ENCODE measurements at places on chromosomes 6 and 20.

DNA sequence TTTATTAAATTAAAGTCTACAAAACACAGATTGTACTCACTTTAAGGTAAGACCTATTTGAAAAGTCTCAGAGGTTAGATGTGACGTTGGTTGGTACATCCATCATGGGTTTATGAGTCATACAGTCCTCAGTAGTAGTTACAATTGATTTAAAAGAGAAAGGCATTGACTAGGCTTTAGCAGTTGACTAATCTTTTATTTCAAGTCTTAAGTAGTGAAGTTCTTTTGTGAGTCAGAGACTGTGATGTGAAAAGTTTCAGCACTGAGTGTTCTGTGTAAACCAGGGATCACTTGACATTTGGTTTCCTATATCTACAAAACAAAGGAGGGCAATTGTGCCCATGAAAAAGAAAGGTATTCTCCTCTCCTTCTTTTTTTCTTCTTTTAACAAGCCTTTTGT is 221.3 kb downstream of the GRIK2 start:
- DNase-seq = no peak

DNA sequence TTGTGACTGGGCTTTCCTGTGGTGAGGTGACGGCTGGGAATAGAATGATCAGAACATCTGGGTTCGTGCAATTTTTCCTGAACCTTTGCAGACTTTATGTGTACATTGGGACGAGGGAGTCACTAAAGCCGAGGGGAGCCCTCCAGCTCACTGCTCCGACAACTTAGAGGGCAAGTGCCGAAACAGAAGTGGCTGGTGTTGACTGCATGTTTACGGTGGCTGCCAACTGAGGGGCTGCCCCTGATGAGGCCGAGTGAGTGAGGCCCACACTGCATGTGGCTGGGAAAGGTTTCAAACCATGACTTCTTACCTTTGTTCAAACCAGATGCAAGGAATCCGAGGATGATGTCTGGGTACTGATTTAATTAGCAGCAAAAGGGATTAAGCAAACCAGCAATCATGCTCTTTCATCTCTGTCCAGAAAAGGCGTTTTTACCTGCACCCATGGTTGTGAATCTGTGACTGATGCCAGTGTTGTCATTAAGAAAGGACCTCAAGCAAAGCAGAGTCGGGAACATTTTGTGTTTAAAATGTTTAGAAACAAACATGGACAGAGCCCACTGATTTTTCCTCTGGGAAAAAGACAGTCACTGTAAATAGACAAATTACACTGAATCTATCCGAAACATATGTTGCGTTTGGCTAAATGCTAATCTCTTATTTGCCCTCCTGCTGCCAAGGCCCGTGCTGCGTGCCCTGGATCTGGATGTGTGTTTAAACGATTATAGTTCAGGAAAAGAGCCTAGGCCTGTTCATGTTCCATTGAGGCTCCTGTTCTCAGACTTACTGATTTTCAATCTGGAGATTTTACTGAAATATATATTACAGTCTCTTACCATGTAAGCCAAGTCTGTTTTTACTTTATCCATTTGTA is 105.1 kb downstream of the UST start:
- peak; percentile 64 for DNase-seq

GRCh38 chr6:37654727-37655500 is 42.8 kb downstream of the MDGA1 start:
- no peak for DNase-seq

DNA sequence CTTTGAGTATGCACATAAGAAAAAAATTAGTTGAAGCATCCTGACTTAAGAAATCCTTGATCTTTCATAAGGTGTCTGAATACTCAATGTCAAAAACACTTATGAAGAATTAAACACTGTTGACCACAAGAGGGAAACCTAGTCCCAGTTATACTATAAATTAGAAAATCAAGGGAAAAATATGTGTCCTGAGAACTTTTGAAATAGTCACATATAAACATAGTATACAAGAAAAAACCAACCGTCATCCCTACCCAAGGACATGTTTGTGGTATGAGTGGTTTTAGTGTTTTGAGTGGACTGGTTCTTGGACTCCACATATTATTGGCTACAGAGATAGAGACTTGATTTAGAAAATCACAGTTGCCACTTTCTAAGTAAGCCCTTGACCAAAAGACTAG is 7.6 kb upstream of the HLA-DRA start:
- no peak for DNase-seq

- DNase-seq = no peak
Measured at GRCh38 chr6:112936504-112936903, 589.4 kb downstream of the RFPL4B start.

- no peak for DNase-seq
Measured at GRCh38 chr6:152118678-152119077, 311.2 kb downstream of the ESR1 start.

- no peak for DNase-seq
Measured at GRCh38 chr6:160678230-160678629, 14.2 kb upstream of the LPA start.

- no peak for DNase-seq
Measured at GRCh38 chr6:56741472-56741871, 98.8 kb upstream of the DST start.

All from DMS 273 treated with DMSO at 0.1 percent for 48 hours (cell line).